Stimulated activated CD4-positive, alpha-beta T cell treated with anti-CD3 and anti-CD28 coated beads, Interleukin-15, amount 100 ng/mL, for 1 hour (primary cell): ENCODE measurements at places on chromosomes 12 and 14.

GRCh38 chr12:59867689-59868088, 271.9 kb downstream of the SLC16A7 start:
- no peak for DNase-seq

- no peak for DNase-seq
These were observed 183.5 kb downstream of the ADGRD1 start for GRCh38 chr12:131137009-131137835.

DNA sequence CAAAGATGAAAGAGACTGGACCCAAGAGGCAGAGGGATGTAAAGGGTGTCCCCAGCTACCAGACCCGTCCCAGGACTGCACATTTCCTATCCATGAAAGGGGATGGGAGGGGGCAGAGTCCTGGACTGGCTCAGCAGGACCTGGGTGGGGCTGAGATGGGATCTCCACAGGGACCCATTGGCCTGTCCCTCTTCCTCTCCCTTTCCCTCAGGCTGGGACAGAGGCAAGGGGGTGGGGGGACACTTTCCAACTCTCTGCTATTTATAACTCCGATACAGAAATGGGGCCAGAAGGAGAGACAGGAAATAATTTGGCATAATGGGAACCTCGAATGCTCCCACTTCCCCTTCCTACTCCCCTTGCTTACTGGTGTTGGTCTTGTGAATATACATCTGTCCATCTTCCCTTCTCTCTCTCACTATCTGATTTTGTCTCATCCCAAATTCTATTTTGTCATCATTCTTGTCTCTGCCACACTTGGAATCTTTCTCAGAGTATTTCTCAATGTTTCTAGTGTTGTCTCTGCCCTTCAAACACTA, 1.1 kb upstream of the ITGA7 start:
- DNase-seq: no peak

DNA sequence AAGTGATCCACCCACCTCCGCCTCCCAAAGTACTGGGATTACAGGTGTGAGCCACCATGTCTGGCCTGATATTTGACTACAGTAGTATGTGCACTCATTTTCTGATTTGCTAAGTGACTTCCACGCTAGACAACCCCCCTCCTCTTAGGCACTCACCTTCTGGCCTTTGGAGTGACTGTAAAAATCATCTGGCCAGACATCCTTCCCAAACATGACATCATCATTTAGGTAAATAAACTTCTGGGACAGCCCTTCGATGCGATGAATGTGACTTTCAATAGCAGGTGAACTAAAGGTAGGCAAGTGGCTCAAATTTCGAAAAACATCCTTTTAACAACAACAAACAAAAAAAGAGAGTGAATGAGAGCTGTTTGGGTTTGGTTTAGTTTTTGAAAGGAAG, 30.6 kb upstream of the SYCP3 start:
- no peak for DNase-seq

DNA sequence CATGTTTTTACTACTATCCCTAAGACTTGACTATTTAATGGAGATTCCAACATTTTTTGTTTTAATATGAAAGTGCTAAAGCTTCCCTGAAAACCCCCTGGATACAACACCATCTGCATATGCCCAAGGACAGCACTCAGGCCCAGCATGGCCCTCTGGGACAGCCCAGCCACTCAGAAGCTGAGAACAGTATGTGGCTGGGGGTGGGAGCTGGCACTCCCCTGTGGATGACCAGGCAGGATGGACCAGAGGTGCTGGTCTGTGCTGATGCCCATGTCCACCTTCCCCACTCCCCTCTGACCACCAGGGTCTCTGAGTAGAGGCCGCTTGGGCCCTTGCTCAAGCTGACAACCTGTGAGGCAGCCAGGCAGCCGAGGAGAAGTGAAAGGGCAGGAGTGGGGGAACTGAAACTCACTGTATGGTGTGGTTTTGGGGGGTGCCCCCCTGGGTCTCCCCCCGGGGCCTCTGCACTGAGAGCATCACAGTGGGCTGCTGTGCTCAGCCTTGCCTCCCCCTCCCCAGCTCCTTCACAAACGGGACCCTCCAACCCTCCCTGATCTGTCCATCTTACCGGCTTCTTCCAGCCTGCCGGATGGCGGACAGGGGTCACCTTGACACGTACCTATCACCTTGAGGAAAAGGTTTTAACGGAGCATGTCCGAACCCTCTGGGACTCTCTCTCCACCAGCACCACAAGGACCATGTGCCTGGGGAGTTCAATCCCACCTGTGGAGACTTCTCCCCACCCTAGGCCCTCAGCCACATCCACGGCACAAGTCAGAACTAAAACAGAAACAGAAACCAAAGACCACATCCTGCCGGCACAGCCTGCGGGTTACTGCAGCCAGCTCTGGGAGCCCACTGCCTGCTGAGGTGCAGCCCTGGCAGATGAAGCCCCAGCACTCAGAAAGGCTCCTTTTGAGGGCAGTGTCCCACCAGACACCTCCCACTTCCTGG, at the start of gene TMEM229B:
Gene TMEM229B, minus strand, starts transcription at position 785 of the 957 bp plus-strand sequence. CDS start 14,798 bp downstream, outside the sequence.
- DNase-seq: peak; percentile 46

GRCh38 chr14:23299211-23299957, 3.3 kb downstream of the PPP1R3E start:
- DNase-seq: no peak

DNA sequence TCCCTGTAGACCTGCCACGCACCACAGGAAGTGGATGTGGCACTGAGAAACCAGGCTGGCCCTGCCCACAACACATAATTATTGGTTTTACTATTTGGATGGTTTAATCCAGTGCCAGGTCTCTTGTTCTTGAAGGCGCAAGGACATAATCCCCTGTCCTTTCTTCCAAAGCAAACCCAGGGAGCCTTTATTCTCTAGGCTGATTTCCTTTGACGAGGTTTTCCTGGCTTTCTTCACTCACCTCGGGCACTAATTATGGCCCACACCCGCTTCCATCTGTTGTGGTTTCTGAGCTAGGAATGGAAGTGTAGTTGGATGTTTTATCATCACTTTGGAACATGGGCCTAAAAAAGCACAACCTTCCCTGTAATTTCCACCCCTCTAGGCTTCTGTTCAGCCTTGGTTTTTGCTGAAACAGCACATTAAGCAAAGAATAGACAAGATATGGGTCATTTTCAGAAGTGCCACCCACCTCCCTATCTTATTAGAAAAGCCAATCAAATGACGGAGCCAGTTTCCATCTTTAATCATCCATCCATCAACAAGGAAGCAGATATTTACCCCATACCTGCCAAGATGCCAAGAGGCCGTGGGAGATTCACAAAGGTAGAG, 73.9 kb downstream of the PPP1R36 start:
- DNase-seq: no peak

DNA sequence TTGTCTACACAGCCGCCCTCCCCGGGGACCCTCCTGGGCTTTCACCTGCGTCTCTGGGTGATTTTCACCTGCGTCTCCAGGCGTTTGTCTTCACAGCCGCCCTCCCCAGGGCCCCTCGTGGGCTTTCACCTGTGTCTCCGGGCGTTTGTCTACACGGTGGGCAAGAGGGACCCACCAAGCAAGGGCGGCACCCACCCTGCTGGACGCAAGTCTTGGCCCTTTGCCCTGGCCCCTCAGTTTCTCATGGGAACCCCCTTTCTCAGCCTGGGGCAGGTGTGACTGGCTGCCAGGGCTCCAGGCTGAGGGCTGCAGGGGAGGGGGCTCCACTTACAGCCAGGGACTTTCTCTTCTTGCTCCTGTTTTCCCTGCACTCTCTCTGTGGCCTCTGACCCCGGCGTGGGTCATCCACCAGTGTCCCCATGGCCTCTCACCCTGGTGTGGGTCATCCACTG, 68.6 kb upstream of the GALNT9 start:
- DNase-seq: no peak

- no peak for DNase-seq
These were observed 69.8 kb downstream of the OSBPL8 start for GRCh38 chr12:76489737-76490136.

DNA sequence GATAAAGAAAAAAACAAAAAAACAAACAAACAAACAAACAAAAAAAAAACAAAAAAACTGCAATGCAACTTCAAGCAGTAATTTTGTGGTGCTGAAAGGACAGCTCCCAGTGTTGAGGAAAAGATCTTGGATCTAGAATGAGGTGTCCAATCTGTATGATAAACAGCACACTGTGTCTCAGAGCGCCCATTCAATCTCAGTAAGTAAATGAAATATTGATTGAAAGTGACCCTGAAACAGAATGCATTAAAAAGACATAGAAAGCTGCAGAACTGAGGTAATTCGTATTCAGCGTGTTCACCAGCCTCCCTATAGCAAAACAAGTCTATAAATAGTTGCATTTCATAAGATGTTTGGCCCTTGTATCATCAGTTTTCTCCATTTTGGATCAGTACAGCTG, 153.0 kb downstream of the NOVA1 start:
- no peak for DNase-seq

GRCh38 chr12:103640831-103641230, 53.8 kb downstream of the STAB2 start:
- no peak for DNase-seq

GRCh38 chr14:23094666-23095195, at the start of gene ACIN1:
Gene ACIN1, minus strand, starts transcription at chr14:23095136. Its CDS starts 24 bp downstream, at chr14:23095112.
- DNase-seq: peak; percentile 54

DNA sequence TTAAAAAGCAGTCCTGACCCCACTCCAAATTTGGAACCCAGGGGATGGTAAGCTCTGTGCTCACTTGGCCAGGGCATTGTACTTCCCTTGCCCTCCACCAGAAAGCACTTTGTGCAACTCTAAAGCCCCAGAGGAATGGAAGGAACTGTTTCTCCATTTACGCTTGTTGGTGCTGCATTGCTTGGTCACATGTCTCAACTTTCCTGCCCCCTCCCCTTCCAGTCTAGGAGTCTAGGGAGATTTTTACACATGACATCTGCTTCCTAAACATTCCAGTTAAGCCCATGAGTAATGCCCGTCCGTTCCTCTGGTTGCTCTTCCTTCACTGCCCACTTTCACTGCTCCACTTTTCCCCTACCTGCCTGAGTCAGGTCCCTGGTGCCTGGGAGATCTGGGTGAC, 92.6 kb upstream of the MAP1LC3B2 start:
- DNase-seq: no peak

DNA sequence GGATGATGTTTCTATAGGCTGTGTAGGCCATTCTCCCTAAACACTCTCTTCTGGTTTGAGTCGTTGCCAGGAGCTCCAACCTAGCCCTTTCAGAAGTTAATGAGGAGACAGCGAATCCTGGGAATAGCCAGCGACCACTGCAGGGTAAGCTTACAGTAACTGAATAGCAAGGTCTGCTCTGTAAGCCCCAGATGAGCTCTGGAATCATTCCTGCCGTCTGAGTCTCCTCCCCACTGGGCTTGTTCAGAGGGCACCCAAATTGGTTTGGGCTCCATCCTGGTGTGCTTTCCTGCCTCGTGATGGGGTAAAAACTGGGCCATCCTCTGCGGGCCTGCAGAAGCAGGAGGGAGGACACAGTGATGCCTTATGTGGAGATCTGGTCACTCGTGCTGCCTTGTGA, 43.3 kb upstream of the EMP1 start:
- DNase-seq: no peak

DNA sequence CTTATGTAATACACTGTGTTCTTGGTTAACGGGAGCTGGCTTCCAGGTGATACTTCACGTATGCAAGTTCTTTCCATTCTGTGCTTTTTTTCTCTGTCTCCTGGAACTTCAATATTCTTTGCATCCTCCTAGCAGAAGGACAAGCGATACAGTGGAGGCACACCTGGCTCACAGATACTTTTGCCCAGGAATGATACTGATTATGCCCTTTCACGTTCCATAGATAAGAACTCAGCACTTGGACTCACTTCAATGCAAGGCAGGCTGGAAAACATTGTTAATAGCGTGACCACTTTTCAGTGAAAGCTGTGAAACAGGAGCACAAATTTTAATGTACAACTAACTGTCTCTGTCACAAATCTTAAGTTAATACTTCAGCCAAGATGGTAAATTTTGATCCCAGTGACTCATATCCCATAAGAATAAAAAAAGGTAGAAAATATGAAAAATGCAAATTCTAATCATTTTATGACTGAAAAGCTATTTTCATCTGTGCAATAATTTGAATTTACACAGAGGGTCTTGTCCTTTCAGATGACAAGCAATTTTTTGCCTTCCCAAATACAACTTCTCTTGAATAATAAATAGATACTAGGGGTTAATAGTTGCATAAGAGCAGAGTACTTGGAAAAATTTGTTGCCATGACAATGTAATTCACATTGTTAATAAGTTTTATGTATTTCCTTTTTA, 919.0 kb downstream of the GALC start:
- no peak for DNase-seq

- DNase-seq: no peak
These were observed 227.7 kb downstream of the BCAT1 start for GRCh38 chr12:24721191-24721590.

DNA sequence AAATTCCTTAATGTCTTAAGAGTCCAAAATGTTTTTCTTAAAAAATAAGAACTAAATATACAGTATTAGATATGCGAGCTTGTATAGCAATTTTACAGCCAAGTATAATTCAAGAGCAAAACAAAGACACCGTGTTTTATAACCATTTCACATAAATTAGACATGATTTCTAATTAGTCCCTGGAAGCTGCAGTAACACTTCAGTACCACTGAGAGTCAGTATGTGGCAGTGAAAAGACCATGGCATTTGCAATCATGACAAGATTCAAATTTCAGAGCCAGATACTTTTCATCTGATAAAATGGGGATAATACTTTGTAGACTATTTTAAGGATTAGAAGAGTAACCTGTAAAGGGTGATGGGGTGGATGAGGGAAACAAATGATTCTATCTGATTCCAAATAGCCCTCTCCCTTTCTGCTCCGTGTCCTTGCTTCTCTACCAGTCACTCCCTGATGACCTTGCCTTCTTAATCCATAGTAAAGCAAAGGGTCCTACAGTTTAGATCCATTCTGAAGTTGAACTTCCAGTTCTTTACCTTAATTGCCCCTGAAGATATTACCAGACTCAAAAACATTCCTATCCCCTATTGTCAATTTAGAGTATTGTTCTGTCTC, 145.4 kb upstream of the ABCD2 start:
- DNase-seq: no peak

DNA sequence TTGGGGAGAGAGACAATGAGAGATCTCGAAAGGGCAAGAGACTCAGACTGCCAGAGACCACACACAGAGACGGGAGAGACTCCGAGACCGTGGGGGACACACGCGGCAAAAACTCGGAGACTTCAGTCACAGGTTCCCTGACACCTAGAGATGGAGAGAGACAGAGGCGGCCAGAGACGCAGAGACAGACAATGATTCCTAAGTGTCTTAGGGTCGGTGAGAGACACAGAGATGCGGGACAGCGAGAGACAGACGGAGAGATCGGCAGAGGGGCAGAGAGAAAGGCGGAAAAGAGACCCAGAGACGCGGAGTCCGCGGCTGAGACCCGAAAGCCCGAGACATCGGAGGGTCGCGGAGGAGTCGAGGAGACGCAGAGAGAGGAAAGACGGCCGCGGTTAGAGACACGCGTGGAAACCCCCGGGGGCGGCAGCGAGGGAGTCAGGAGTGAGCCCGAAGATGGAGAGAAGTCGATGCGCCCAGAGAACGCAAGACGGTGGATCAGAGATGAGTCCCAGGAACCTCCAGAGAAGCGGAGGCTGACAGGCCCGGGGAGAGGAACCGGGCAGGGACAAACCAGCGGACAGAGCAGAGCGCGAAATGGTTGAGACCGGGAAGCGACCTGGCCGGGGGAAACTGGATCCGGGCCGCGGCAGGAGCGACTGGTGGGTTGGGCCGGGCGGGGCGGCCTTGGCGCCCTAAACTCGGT, 7.8 kb downstream of the LHX5 start:
- DNase-seq: no peak

GRCh38 chr12:65510584-65511050, 232.1 kb downstream of the MSRB3 start:
- no peak for DNase-seq

- DNase-seq: peak; percentile 15
These were observed 7.0 kb downstream of the PPP1R12A start for GRCh38 chr12:79927772-79928474.

GRCh38 chr12:46100551-46101484, 110.4 kb upstream of the SCAF11 start:
- DNase-seq: no peak
